ENCODE measurements at places on chromosomes 7 and 10.

GRCh38 chr10:75592151-75592787 lies 160.8 kb downstream of the LRMDA start:
- no peak for DNase-seq

- peak; percentile 25 for DNase-seq
These were observed 25.5 kb downstream of the PRR15 start for GRCh38 chr7:29588900-29589696.

DNA sequence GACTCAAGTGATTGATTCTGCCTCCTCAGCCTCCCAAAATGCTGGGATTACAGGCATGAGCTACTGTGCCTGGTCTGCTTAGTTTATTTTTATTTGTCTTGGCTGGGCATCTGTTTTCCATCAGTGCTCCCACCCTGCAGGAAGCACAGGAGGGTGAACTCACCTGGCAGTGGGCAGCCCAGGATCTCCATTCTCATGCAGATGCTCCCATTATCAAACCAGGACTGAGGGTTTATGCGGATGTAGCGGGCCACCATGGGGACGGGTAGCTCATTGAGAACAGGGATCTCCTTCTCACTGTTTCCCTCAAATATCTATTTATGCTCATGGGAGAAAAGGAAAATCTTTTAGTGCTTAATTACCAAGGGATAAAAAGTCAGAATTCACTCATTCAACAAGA lies 93.8 kb downstream of the CPXM2 start:
- no peak for DNase-seq

GRCh38 chr7:132485600-132486273 lies 90.5 kb downstream of the PLXNA4 start:
- DNase-seq: peak; percentile 64

DNA sequence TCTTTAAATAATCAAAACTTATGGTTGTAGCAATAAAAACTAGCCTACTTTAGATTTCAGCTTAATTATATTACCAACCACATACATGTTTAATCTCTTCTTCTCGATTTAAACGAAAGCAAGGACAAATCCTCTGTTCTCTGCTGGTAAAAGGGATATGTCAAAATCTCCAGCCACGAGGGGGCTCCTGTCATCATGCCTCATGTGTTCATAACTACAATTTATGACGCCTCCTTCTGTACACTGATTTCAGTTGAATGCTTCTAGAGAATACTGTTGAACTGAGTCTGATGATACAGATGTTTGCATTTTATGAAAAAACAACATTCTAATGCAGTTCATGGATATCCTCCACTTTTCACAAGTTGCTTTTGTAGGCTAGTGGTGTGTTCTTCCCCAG lies 220.0 kb upstream of the DPP6 start:
- no peak for DNase-seq

GRCh38 chr7:155791836-155792235 lies 20.4 kb downstream of the SHH start:
- DNase-seq: no peak

GRCh38 chr7:46146454-46147255 lies 225.6 kb upstream of the IGFBP3 start:
- no peak for DNase-seq

DNA sequence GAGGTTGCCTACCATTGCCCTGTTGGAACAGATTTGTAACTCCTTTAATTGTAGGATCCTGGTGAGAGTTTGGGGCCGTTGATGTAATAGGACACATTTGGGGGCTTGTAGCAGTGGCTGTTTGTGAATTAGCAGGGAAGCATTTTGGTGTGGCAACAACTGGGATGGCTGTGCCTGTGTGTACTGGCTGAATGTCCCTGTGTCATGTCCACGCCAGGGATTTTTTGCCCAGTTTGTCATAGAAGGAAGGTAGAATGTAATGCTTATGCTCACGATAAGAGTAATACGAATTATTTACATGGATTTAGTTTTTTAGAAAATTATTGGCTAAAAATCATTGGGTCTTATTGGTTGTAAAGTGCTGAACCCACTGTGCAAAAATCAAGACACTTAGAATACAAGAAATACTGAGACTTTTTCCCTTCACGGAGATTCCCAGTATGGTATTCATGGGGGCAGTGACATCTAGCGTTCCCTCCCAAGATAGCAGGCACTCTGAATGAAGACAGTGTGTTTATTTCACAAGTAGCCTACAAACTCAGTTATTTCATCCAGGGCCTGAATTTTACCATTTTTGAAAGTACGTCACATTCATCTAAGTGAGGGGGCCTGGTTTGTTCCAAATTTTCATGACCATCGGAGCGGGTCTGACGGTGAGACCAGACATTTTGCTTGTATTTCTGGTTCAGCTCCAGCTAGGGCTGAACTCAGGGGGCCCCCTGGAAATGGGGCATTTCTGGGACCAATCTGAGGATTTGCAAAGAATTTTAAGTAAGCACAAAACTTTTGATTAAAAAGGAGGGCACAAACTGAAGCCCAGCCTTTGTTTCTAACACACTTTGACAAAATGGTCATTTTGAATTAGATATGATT lies 74.7 kb downstream of the CACNB2 start:
- peak; percentile 11 for DNase-seq

DNA sequence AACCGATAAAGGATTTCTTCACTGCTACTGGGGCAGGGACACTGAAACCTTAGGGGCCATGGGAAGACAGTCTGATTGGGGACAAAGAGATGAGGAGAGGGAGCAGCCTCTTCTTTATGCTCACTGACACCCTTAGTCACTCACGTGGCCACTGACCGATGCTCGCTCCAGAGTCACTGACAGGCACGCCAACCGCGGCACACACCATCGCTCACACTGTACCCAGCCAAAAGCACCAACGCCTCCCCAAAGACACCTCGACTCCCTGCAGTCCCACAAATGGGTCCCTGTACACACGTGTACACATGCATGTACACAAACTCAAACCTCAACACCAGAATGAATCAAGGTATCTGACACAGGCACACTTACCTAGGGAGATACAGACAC lies 35.3 kb upstream of the SLF2 start:
- no peak for DNase-seq

DNA sequence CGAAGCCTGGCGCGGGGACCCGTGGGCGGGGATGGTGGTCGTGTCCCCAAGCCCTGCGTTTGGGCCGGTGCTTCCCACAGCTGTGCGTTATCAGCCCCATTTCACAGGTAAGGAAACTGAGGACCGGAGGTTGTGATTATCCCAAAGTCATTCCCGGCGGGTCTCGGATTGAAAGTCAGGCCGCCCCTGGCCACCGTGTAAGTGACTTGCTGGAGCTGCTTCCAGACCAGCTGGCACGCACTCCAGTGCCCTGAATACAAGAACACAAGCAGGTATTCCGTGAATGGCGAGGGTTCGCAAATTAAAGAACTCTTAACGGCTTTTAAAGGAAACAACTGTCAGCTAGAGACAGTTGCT lies 675 bp upstream of the ATE1 start:
- peak; percentile 17 for DNase-seq
